NCI-H1092 treated with DMSO at 0.1 percent for 48 hours (cell line): ENCODE measurements at places on chromosomes 1 and 21.

DNA sequence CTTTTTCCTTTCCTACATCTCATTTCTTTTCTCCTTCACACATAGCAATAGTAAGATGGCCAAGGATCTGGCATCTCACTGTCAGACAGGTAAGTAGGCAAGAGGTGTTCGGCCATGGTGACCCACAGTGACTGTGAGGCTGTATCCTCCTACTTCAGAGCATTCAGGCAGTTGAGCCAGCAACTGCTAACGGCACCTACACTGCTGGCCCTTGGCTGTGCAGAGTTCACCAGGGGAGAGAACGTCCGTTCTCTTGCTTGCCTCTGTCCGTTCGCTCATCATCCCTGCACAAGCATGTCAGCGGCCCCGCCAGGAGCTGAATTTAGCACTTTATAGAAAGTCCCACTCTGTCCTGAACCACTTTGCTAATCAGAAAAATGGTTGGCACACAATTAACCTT, 113.6 kb downstream of the GREM2 start:
- DNase-seq: no peak

GRCh38 chr1:151720554-151720953, 768 bp upstream of the RIIAD1 start:
- DNase-seq: no peak

GRCh38 chr1:106944721-106945120, 111.8 kb upstream of the PRMT6 start:
- no peak for DNase-seq

GRCh38 chr21:43743947-43744346, 25.0 kb downstream of the PDXK start:
- no peak for DNase-seq

DNA sequence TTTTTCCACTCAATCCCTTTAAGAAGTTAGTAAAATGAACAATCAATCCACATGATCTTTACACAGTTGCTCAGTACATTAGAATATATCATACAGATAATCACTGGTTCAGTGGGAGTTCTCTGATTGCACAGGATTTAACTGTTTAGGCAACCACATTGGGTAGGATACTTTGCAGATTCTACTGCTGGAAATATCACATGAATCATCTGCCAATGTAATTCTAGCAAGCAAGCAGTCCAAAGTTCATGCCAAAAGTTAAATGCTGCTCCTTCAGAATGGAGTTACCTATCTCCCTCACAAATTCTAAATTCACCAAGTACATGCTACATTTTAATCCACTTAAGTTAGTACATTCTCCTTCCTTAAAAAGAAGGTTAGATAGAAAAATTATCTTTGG, 52.4 kb downstream of the NEGR1 start:
- no peak for DNase-seq
